Epithelial cell of alveolus of lung (primary cell): ENCODE measurements at places on chromosomes 6 and 20. TPM values are rescaled to one million over a fixed set of nuclear protein-coding genes. Genes with fewer than 3 reads are reported as not detected.

Gene TCF21
- total RNA-seq = 5.6 and 119 TPM in 2 replicates

Gene KIF25
- 0.56 TPM in 1 of 2 replicates, not detected in the other for total RNA-seq

Gene TAGAP
- total RNA-seq = 0.13 TPM in 1 of 2 replicates, not detected in the other

Gene OTOR
- not detected in 2 replicates for total RNA-seq

Gene ID4
- 0.52 and 11.9 TPM in 2 replicates for total RNA-seq

Gene DNAH8
- total RNA-seq = not detected in 2 replicates

Gene OR2B2
- total RNA-seq = not detected in 2 replicates

Gene PLCB4
- 0.16 and 1.7 TPM in 2 replicates for total RNA-seq

Gene SLC32A1
- not detected in 2 replicates for total RNA-seq

Gene ETV7
- total RNA-seq = 0.48 and 1.3 TPM in 2 replicates

Gene TNFAIP3
- total RNA-seq = 4.6 and 29.6 TPM in 2 replicates

Gene BHLHE23
- total RNA-seq = not detected in 2 replicates

Gene MBOAT1
- total RNA-seq = 2.0 and 4.5 TPM in 2 replicates

Gene SNAI1
- total RNA-seq = 11.7 and 12.4 TPM in 2 replicates

Gene REPS1
- 18.1 and 24.3 TPM in 2 replicates for total RNA-seq

Gene F13A1
- total RNA-seq = 0.32 TPM in 1 of 2 replicates, not detected in the other

Gene FBXO5
- 11.7 and 21.2 TPM in 2 replicates for total RNA-seq

Gene ZSCAN23
- 1.2 and 6.5 TPM in 2 replicates for total RNA-seq
